Stimulated activated CD4-positive, alpha-beta T cell treated with anti-CD3 and anti-CD28 coated beads, Interleukin-4, amount 100 ng/mL, for 48 hours (primary cell): ENCODE measurements at places on chromosomes 5 and 9.

DNA sequence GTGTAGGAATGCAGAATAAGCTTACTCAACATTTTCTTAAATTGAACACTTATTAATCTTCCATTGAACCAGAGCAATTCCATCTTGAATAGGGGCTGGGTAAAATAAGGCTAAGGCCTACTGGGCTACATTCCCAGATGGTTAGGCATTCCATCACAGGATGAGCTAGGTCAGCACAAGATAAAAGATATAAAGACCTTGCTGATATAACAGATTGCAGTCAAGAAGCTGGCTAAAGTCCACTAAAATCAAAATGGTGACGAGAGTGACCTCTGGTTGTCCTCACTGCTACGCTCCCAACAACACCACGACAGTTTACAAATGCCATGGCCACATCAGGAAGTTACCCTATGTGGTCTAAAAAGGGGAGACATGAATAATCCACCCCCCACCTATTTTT lies 156.1 kb downstream of the NXNL2 start:
- no peak for DNase-seq

DNA sequence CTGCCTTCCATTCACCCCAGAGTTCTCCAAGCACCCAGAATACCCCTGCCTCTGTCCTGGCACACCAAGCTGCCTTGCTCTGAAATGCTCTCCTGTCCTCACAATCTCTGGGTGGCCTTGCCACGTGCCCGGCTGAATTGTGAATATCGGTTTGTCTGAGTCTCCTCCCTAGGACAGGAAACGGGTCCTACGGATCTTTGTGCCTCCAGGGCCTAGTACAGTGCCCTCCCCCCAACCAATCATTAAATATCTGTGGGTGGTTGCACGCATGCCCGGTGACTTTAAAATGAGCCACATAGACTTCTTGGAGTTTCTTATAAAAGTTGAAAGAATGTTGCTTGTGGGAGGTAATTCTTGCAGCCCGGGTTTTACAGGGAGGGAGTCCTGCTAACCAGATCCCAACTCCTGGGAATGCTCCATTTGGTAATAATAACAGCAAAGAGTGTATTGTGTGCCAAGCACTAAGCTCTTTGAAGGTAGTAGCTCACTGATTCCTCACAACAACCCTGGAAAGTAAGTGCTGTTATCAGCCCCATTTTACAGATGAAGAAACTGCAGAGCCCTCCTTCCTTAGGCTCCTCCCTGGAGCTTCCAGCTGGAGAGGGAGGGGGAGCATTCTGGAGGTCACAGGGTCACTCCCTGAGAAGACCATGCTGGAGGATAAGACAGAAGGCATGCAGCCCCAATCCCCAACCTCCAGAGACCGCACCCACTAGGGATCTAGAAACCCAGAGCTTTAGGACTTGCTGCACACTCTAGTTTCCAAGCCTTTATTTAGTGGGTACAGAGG lies 23.4 kb downstream of the URM1 start:
- DNase-seq, result no peak

- DNase-seq, result no peak
These were observed 16.0 kb downstream of the ZNF462 start for GRCh38 chr9:106878934-106879333.

DNA sequence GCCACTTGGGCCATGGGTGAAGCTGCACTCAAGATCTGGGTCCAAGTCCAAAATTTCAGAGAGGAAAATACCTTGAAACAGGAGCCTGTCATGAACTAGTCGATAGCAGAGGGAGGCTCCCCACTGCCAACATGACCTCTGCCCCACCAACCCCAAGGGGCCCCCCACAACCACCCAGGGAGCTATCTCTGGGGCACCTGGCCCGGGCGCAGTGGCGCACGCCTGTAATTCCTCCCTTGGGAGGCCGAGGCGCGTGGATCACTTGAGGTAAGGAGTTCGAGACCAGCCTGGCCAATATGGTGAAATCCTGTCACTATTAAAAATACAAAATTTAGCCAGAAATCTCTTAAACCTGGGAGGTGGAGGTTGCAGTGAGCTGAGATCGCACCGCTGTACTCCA lies 20.1 kb upstream of the HMCN2 start:
- no peak for DNase-seq

DNA sequence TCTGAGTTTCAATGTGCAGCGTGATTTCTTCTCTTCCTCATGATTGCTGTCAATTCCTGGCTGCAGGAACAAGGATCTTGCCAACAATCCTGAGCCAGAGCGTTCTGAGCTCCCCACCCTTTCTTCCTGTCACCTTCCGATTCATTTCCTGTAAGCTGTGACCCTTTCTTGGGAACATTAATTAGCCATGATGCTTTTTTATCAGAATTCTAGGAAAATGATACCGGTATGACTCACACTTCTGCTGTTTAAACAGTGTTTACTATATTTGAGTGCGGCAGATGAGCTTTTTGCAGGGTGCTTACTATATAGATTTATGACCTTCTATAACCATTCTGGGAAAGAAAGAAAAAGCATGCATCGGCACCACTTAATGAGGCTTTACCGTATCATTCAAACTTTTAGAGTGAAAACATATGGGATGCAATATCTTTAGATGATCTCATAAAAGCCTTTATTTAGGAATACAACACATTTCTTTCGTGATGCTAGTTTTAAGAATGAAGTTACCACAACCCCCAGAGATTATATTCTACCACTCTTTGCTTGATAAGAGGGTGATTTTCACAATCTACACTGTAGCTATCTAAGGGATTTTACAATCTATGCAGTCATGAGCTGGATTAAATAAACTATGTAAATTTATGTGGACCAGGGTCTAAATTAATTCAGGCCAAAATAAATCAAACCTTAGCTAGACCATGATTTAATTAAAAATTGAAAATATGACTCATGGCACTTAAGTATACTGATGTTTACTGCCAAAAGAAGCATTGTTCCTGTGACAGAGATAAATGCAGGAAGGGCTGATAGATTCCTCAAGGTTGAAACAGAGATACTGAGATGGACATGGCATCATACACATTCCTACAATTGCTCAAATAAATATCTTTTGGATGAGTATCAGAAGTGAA lies 38.0 kb upstream of the OSMR start:
- DNase-seq, result no peak

DNA sequence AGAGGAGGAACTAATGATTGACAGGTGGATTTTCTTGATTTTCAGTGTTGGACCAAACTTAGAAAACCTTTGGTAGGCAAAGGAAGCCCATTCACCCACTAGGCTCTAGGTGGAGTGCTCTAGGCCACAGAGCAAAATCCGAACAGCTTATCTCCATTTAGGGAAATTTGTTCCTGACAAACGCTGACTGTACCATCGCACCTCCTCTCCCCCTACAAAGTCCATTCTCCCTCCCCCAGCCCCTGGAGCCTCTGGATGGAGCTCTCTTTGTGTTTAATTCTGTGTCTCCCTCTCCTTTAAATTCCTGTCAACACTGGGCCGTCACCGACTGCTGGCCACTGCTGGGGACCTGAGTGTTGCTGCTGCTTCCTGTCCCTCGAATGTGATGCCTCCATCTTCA lies 350.1 kb upstream of the IRX2 start:
- DNase-seq, result no peak

DNA sequence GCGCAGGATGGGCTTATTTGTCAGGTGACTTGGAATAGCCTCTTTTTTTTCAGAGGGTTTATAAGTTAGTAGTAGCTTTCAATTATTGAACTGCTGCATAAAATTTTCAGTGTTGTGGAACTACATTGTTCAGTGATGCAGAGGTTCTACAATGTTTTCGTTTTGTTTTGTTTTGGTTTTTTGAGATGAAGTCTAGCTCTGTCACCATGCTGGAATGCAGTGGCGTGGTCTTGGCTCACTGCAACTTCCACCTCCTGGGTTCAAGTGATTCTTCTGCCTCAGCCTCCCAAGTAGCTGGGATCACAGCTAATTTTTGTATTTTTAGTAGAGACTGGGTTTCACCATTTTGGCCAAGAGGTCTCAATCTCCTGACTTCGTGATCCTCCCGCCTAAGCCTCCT lies 22.0 kb downstream of the NUP188 start:
- DNase-seq, result no peak

DNA sequence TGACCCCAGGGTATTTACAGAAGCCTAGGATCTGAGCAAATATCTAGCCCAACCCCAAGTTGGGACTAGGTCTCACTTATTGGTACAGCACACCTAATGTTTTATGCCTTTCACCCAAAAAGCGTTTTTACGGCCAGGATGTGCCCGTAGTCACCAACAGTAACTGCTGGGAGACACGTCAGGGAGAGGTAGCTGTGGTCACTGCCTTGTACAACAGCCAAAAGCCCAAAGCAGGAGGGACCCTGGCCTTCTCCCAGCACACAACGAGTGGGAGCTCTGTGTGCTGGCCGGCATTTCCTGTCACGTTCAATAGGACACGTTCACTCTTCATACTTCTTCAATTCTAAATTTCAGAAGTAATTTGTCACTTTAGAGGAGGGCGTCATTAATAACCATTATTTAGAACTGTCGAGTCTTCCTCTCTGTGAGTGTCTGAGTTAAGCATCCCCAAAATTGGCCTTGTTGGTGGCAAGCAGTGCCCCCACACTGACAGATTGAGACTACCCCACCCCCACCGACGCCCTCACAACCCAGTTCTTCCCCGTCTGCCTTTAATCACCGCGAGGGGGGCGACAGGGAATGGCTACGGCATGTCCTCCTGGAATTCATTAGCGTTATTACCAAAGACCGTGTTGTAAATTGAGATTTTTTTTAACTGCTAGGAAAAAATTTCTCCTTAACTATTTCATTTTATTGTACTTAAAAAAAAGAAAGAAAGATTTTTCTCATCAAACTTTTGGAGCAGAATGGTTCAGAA lies 80.7 kb downstream of the MVB12B start:
- DNase-seq, result no peak

GRCh38 chr5:10227379-10227778 lies 22.3 kb downstream of the ATPSCKMT start:
- no peak for DNase-seq

DNA sequence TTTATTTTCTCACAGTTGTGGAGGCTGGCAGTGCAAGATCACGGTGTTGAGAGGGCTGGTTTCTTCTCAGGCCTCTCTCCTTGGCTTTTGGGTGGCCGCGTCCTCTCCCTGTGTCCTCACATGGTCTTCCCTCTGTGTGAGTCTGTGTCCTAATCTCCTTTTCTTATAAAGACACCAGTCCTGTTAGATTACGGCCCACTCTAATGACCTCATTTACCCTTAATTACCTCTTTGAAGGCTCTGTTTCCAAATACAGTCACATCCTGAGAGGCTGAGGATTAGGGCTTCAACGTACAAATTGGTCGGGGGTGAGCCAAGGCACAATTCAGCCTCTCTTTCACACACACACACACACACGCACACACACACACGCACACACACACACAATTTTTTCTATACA lies 73.0 kb downstream of the UGCG start:
- DNase-seq, result no peak

DNA sequence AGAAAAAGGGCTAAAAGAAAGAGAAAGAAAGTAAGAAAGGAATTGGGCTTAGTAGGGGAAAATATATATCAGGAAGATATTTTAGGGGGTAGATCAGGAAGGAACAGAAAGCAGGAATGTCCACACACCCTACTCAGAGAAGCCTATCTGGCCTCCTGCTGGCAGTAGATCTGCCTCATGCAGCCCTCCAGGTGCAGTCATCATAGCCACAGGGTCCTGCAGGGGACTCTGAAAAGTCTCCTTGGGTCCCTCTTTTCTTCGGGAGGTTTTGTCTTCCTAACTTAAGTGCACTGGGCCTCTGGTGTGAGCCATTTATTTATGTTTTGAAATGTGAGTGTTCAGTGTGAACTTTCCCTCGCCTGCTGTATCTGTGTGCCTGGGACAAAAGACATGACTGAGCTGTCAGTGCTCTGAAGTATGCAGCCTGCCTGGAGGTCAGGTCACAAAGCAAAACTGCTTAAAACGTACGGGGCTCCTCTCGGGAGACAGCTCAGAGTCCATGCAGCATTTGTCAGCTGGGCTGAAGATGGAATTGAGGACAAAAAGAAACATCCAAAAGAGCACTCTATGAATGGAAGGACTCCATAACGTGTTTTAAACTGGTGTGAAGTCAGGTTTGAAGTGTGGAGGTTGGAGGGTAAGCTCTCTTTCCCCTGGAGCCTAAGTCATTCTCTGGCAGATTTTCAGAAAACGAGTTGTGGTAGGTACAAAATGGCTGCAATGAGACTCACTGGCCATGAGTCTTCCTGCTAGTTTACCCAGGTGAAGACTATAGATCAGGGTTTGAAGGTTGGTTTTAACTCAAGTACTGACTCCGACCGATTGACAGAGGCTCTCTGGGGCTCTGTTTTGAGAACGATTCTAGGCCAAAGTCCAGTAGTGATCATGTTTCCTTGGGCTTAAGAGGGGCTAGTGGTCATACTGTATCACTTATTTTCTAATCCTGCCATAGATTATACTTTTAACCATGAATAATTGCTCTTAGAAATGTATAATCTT lies 151.8 kb upstream of the GDNF start:
- no peak for DNase-seq

- DNase-seq, result no peak
These were observed 19.4 kb downstream of the OR2Y1 start for GRCh38 chr5:180720486-180720885.

DNA sequence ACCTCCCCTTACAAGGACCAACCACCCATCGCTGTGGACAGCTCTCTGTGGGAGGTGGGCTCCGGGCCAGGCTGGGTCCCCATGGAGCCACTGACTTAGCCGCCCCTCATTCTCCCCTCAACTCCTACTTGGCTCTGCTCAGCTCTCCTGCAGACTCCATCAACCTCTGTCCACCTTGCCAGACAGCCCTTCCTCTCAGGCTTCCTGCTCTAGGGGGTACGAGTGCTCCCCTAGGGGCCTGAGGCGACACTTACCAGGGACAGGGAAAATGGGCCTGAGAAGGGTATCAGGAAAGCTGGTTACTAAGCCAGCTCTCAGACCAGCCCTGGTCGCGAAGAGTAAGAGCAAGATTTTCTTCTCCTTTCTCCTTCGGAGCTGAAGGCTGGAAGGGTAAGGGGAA lies 43.9 kb downstream of the SHB start:
- DNase-seq, result no peak
